ENCODE measurements at places on chromosomes 3 and 15. TPM values are rescaled to one million over a fixed set of nuclear protein-coding genes. Genes with fewer than 3 reads are reported as not detected.

GRCh38 chr15:87369269-87369668, 887.3 kb downstream of the NTRK3 start:
- no peak overlapping the region for H3K27ac ChIP-seq
- DNase-seq, result no peak
- no peaks in the 10 kb centered on the region for H3K27me3 ChIP-seq
- no peaks in the 10 kb centered on the region for H3K36me3 ChIP-seq
- no peak overlapping the region for H3K4me3 ChIP-seq

GRCh38 chr3:24493746-24494617, 668 bp downstream of the THRB start:
- H3K4me3 ChIP-seq, result peak overlapping the region; percentile 88
- H3K27me3 ChIP-seq, result no peaks in the 10 kb centered on the region
- peak overlapping the region; percentile 4 for H3K27ac ChIP-seq
- peak; percentile 51 for DNase-seq

GRCh38 chr15:43440721-43441281, 52.2 kb downstream of the TP53BP1 start:
- no peaks in the 10 kb centered on the region for H3K4me1 ChIP-seq
- H3K4me3 ChIP-seq, result no peak overlapping the region
- DNase-seq, result peak; percentile 21
- H3K36me3 ChIP-seq, result no peaks in the 10 kb centered on the region
- H3K27ac ChIP-seq, result peak overlapping the region; percentile 9

DNA sequence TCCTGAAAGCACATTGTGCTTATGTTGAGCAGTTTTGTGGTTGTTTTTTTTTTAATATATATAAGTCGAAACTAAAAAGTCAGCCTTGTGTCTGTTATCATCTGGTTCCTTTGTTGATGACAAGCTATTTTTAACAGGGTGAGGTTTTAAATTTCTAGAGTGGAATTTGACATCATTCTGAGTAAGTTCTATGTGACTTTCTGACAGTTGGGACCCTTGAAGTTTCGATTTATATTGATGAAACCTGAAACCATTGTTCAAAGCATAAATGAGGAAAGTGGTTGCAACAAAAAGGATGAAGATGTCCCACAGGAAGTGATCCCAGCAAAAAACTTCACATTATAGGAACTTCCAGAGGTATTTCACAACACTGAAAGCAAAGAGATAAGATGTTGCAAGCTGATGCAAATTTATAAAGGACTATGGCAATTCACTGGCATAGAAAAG, 94.0 kb downstream of the CYP19A1 start:
- peaks cover 3% of the 10 kb centered on the region for H3K4me1 ChIP-seq
- no peaks in the 10 kb centered on the region for H3K27me3 ChIP-seq
- no peak for DNase-seq
- no peak overlapping the region for H3K4me3 ChIP-seq
- H3K27ac ChIP-seq, result no peak overlapping the region
- H3K36me3 ChIP-seq, result no peaks in the 10 kb centered on the region

DNA sequence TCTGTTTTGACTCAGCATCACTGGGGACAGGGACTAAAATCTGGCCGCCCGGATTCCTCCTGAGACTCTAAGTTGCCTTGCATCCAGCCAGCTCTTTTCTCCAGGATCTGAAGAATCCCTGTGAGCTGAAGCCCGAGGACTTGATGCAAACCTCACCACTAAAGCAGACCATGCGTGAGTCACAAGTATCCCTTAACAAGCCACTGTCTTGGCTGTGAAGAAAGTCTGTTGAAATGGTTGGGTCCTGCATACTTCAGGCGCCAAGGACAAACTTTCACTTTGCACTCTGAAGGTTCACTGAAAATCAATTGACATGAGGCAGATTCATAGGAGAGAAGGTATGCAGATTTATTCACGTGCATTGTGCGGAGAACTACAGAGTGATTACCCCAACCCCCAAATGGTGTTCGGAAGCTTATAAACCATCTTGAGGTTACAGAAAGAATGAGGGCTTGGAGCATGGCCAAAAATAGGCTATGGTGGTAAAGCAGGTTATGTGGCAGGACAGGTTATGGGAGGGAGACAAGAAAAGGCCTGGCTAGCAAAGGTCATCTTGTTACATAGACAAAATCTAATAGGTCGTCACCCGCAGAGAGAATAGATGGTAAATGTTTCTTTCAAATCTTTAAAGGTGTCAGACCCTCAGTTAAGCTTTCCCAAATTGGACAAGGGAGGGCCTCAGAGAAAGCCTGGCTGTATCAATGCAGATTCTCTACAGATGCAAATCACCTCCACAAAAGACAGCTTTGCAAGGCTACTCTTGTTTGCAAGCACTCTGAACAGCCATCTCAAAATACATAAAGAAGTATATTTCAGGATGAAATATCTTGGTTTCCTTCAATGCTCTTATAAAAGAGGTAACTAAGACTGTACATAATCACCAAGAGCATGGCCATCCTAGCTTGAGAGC, 126.3 kb upstream of the PLAAT1 start:
- H3K27me3 ChIP-seq, result no peaks in the 10 kb centered on the region
- H3K4me3 ChIP-seq, result no peak overlapping the region
- no peak for DNase-seq

GRCh38 chr3:64226730-64227129, 1.5 kb upstream of the PRICKLE2 start:
- H3K27me3 ChIP-seq, result no peaks in the 10 kb centered on the region
- no peak for DNase-seq
- H3K36me3 ChIP-seq, result no peaks in the 10 kb centered on the region
- no peak overlapping the region for H3K27ac ChIP-seq
- H3K4me1 ChIP-seq, result peaks cover 7% of the 10 kb centered on the region

DNA sequence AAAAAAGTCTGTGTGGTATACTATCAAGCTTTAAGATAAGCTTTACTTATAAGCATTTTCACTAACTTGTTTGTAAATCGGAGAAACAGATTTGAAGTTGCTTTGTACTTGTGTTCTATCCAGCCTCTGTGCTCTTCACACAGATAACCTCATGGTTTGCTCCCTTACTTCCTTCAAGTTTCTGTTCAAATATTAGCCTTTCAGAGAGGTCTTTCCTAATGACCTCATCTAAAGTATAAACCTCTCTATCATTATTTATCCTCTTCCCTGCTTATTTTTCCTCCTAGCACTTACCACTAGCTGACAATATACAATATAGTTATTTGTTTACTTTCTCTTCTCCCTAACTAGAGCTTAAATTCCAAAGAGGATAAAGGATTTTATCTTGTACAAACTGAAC, 180.0 kb downstream of the CBLB start:
- no peaks in the 10 kb centered on the region for H3K36me3 ChIP-seq
- DNase-seq, result no peak
- no peak overlapping the region for H3K27ac ChIP-seq

DNA sequence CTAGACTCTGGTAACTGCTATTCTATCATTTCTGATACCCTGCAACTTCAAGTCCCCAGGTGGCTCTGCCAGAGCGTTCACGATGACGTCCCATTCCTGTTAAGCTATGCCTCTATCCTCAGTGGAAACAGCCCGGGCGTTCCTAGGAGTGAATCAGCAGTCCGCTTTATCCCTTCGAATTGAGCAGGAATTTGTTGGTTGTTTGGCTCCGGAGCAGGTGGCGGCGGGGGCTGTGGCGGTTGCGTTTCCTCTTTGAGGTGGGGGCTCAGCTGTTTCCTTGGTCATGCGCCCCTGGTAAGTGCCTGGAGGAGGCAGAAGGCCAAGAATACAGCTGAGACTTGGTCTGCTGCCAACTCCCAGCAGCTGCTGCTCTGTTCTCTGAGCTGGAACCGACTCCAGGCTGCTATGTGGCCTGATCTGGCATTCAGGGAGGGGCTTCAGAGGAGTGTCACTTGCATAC, 25.2 kb downstream of the ARPP21 start:
- peak; percentile 11 for DNase-seq
- no peaks in the 10 kb centered on the region for H3K4me1 ChIP-seq
- H3K36me3 ChIP-seq, result no peaks in the 10 kb centered on the region
- no peak overlapping the region for H3K4me3 ChIP-seq
- no peak overlapping the region for H3K27ac ChIP-seq

DNA sequence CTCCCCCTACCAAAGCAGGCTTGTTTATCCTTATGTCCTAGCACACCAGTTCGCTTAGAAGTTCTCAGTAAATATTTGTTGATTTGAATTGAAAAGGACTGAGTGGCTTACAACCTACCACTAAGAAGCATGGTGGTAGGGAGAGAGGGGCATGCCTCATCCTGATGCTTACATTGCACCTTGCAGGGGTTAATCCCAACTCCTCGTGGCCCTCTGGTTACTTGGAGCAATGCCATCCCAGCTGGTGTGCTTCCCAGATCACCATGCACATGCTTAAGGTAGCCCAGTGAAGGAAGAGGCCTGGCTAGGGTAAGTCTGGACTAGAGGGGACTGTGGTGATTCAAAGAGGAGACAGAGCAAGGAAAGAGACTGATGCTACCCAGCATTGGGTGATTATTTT, 253.3 kb downstream of the CLSTN2 start:
- H3K4me1 ChIP-seq, result peaks cover 11% of the 10 kb centered on the region
- H3K4me3 ChIP-seq, result no peak overlapping the region
- no peaks in the 10 kb centered on the region for H3K27me3 ChIP-seq
- no peaks in the 10 kb centered on the region for H3K36me3 ChIP-seq

- H3K27ac ChIP-seq, result peak overlapping the region; percentile 56
- no peaks in the 10 kb centered on the region for H3K27me3 ChIP-seq
- DNase-seq, result no peak
- no peaks in the 10 kb centered on the region for H3K36me3 ChIP-seq
- H3K4me1 ChIP-seq, result peaks cover 2% of the 10 kb centered on the region
Measured at GRCh38 chr3:151866711-151867410, 6.6 kb upstream of the SUCNR1 start.

GRCh38 chr15:28881600-28881999, 4.2 kb upstream of the APBA2 start:
- H3K4me1 ChIP-seq, result peaks cover 3% of the 10 kb centered on the region
- H3K27ac ChIP-seq, result no peak overlapping the region
- H3K36me3 ChIP-seq, result no peaks in the 10 kb centered on the region
- no peak for DNase-seq
- no peak overlapping the region for H3K4me3 ChIP-seq

GRCh38 chr15:79815468-79815867, 81.3 kb downstream of the MTHFS start:
- no peak overlapping the region for H3K27ac ChIP-seq
- no peak for DNase-seq
- H3K4me1 ChIP-seq, result peaks cover 12% of the 10 kb centered on the region

DNA sequence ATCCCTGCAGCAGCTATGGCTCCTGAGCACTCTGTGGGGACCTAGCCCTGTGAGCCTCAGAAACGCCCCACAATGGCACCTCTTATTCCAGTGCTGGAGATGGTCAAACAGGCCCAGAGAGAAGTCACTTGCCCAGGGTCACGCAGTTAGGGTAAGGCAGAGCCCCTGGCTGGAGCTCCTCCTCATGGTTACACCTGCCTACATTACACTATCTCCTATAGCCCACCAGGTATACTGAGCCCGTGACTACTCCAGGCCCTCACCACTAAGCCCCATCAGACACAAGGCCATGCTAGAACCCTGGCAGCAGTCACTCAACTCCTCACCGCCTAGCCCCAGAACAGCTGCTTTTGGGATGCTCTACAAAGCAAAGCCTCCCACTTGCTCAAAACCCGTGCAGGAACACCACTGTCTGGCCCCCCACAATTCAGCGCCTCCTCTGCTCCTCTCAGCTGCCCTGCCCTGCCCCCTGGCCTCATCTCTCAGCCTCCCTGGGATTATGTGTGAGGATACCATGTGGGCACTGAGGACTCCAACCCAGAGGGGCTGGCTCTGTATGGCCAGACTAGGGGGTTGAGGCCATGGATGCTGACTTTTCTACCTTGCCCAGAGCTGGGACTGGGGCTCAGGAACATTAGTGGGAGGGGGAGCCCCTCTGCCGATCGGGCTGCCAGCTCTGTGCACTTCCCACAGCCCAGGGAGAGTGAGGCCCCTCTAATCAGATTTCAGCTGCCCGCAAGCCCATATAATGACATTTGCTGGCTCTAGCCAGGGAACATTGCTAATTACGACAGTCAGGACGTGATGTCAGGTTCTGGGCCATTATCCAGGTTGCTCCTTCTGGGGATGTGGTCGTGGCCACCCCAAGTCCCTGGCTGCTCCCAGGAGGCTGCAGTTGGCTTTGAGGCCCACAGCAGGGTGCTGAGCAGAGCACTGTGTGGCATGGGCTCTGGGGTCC, 4.0 kb downstream of the NT5DC2 start:
- no peaks in the 10 kb centered on the region for H3K36me3 ChIP-seq
- H3K4me1 ChIP-seq, result peaks cover 12% of the 10 kb centered on the region
- DNase-seq, result peak; percentile 15
- H3K27ac ChIP-seq, result no peak overlapping the region
- no peaks in the 10 kb centered on the region for H3K27me3 ChIP-seq

- H3K4me1 ChIP-seq, result no peaks in the 10 kb centered on the region
- H3K36me3 ChIP-seq, result no peaks in the 10 kb centered on the region
- no peak for DNase-seq
- H3K27me3 ChIP-seq, result no peaks in the 10 kb centered on the region
Measured at GRCh38 chr3:18657858-18658820, 233.0 kb upstream of the SATB1 start.

DNA sequence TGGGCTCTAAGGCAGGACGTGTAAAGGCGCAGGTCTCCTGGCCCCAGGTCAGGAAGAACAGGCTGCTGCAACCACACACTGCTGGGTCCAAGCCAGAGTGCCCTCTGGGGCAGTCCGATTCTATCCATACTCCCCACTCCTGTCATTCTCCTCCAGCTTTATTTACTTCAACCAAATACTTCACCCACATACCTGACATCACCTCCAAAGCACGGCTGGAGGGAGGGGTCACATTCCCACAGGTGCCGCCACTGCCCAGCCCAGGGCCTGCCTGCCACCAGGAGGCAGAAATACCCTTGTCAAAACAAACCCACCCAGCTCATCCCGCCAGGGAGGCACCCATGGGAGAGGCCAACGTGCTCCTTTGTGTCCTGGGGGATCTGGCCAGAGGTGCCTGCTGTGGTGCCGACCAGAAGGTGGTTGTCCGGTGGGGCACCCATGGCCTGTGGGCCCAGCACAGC, 100.4 kb downstream of the DAPK2 start:
- no peak overlapping the region for H3K27ac ChIP-seq
- no peaks in the 10 kb centered on the region for H3K36me3 ChIP-seq
- no peak overlapping the region for H3K4me3 ChIP-seq
- H3K4me1 ChIP-seq, result peaks cover 10% of the 10 kb centered on the region
- no peak for DNase-seq
- H3K27me3 ChIP-seq, result no peaks in the 10 kb centered on the region

- no peak for DNase-seq
- no peaks in the 10 kb centered on the region for H3K36me3 ChIP-seq
- no peaks in the 10 kb centered on the region for H3K4me1 ChIP-seq
- H3K27me3 ChIP-seq, result no peaks in the 10 kb centered on the region
Measured at GRCh38 chr15:85318048-85318731, 62.2 kb upstream of the AKAP13 start.

GRCh38 chr15:66459818-66460615, 37.5 kb downstream of the SNAPC5 start:
- no peaks in the 10 kb centered on the region for H3K36me3 ChIP-seq
- no peak overlapping the region for H3K4me3 ChIP-seq
- H3K27ac ChIP-seq, result no peak overlapping the region
- DNase-seq, result no peak
- no peaks in the 10 kb centered on the region for H3K27me3 ChIP-seq

- no peak overlapping the region for H3K4me3 ChIP-seq
- no peak for DNase-seq
- H3K36me3 ChIP-seq, result no peaks in the 10 kb centered on the region
- H3K27me3 ChIP-seq, result no peaks in the 10 kb centered on the region
- no peak overlapping the region for H3K27ac ChIP-seq
- H3K4me1 ChIP-seq, result peaks cover 4% of the 10 kb centered on the region
Measured at GRCh38 chr3:65761446-65762234, 277.1 kb downstream of the MAGI1 start.

The MESP2 gene
- total RNA-seq, result not detected

The ZNF860 gene
- 1.1 TPM for total RNA-seq

The ZIC1 gene
- total RNA-seq, result 0.45 TPM

The SERPINI2 gene
- total RNA-seq, result not detected

The CLDN18 gene
- not detected for total RNA-seq

The C2CD4A gene
- total RNA-seq, result 0.13 TPM

The POPDC2 gene
- total RNA-seq, result 2.6 TPM

The CCDC39 gene
- 1.7 TPM for total RNA-seq

The RBP2 gene
- total RNA-seq, result not detected

All from ovary (tissue), 10 donors.